Left cardiac atrium (tissue), 4 donors: ENCODE measurements at places on chromosomes 5 and 9. TPM values are rescaled to one million over a fixed set of nuclear protein-coding genes. Genes with fewer than 3 reads are reported as not detected.

Gene PCAT7
- total RNA-seq = not detected

- no peak for DNase-seq
These were observed 151.8 kb downstream of the HSPA4 start for GRCh38 chr5:133203317-133204305.

DNA sequence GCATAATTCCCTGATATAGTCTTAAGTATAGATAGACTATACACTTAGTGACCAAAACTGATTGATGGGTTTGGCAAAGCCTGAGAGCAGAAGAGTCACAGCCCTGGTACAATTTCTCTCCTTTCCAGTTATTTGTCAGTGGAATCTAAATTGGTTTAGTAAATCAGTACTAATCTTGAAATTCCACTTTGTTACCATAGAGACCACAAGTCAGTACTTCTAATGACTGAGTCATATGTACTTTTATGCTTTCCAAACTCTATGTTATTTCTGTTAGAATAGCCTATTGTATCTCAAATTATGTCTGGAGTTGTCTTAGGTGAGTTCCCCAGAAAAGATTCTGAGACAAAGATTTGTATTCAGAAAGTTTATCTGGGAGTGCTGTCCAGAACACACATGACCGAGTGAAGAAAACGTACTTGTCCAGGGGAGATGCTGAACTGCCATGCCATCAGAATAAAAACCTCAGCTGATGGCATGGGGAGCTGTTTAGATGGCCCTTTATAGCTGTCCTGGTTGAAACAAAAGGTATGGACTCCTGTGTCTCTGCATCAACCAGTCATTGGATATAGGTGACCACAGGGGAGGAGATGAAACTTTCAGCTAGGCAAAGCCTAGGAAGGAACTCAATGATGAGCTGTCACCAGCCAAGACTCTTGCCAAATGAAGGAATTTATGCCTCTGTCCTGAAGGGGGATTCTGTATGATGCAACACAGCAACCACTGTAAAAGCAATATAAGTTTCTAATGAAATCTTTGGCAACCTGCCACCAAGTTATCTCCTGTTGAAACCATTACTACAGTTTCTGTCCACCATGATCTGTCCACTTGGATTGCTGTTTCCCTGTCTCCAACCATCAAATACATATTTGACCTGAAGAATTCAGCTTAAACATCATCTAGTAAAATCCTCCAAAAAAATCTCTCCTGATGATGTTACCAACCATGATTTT is 18.0 kb upstream of the SMC2 start:
- DNase-seq = no peak

DNA sequence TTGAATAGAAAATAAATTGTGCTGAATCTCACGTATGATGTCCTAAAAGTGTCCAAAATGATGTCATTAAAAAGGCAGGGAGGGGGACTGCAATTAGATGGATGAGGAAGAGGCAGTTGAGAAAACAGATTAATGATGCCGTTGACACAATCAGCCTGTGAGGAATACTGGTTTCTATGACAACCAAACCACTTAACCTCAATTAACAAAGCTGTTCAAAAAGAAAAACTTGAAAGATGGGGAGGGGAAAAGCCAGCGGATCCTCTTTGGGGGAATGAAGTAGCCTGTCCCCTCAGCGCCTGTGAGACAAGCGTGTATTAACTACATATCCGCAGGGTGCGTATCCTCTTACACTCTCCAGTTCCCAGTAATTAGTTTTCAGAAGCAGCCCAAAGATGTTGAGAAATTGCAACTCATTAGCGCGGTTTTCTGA is 160.7 kb downstream of the TTC39B start:
- DNase-seq = no peak

Gene CCL27
- total RNA-seq = not detected
